Fibroblast of skin of scalp (primary cell): ENCODE measurements at places on chromosomes 7 and 10.
A peak's percentile ranks its signal among the peaks of the same experiment; 100 is the strongest.

GRCh38 chr10:91820144-91820543 is 21.9 kb downstream of the TNKS2 start:
- DNase-seq, result no peak

DNA sequence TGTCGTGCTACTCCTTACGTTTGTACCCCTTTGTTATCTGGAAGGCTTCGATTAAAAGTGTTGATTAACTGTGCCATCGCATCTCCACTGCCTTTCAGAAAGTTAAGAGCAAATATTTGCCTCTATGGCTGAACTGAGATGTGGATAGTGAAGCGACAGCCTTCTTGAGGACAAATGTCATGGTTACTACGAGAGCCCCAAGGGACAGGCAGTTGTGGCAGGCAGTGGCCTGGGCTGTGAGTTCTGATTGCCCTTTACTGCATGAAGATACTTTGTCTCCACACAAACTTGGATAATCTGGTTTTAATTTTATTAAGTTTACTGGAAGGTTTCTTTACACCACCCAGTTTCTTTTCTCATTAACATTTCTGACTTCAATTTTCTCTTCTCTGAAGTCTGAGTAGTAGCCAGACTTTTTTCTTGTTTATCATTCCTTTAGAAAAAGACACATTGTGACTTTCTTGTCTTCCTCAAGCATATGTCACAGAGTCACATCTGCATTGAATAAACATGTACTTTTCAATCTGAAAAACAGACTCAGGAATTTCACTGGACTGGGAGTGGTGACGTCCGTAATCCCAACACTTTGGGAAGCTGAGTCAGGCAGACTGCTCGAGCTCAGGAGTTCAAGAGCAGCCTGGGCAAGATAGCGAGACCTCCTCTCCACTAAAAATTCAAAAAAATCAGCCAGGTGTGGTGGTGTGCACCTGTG is 1.5 kb downstream of the TAS2R41 start:
- peak; percentile 59 for DNase-seq

- peak; percentile 19 for DNase-seq
These were observed 29.8 kb downstream of the COL28A1 start for GRCh38 chr7:7505915-7506314.

DNA sequence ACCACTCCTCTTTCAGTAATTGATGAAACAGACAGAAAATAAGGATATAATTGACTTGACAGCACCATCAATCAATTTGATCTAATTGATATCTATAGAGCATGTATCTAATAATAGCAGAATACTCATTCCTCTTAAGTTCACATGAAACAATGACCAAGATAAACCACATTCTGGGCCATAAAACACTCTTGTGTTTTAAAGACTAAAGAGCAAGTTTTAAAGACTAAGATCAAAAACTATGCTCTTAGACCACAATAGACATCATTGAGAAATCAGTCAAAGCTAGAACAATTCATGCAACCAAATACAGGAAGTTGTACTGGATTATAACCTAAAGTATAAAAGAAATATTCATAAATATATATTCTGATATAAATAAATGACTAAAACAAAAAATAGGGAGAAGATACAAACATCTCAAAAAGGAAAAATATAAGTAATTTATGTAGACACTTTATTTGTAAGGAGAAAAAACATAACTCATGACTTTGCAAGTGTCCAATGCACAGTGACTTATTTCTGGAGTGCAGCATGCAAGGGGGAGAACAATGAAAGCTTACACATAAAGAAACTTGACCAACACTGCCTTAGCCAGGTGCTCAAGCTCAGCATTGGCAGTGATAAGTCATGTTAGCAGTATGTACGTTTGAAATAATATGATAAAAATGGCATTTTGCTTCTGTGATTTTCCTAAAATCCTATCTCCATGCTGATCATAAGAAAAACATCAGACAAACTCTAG is 312.7 kb upstream of the IGFBP3 start:
- DNase-seq, result peak; percentile 29

- DNase-seq, result peak; percentile 36
These were observed 71.8 kb upstream of the GSDME start for GRCh38 chr7:24828891-24829661.

DNA sequence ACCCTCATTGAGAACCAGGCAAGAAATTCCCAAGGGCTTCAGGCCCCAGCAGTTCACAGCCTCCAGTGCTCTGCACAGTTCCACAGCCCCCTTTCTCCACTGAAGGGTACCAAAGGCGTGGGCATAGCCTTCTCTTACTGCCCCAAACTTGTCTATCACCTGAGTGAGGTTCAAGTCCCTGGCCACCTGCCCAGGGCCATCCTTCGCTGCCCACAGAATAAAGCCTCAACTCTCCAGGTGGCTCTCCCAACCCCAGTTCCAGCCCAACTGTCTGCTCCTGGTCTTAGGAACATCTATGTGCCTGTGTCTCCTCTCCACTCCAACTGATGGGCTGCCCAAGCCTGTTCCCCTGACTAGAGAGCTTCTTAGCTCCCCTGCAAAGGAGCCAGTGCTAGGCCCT is 79.1 kb downstream of the FAM53B start:
- no peak for DNase-seq

DNA sequence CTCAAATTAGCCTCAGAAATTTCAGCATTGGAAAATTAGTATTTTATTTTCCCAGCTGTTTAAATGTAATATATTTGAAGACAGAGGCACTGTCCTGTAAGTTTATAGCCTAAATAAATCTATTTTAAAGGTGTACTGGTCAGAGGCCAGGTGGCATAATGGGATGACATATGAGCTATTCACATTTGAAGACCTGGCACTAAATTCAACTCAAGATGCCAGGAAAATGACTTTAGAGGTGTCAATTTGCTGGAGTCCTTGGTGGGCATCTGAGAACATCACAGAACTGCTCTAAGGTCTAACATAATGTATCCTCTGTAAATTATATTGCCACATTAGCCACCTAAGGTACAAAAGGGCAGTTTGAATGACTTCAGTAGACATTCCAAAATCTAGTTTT is 348.9 kb upstream of the BMPER start:
- no peak for DNase-seq

- DNase-seq, result no peak
These were observed 10.9 kb downstream of the CTTNBP2 start for GRCh38 chr7:117862378-117862777.

DNA sequence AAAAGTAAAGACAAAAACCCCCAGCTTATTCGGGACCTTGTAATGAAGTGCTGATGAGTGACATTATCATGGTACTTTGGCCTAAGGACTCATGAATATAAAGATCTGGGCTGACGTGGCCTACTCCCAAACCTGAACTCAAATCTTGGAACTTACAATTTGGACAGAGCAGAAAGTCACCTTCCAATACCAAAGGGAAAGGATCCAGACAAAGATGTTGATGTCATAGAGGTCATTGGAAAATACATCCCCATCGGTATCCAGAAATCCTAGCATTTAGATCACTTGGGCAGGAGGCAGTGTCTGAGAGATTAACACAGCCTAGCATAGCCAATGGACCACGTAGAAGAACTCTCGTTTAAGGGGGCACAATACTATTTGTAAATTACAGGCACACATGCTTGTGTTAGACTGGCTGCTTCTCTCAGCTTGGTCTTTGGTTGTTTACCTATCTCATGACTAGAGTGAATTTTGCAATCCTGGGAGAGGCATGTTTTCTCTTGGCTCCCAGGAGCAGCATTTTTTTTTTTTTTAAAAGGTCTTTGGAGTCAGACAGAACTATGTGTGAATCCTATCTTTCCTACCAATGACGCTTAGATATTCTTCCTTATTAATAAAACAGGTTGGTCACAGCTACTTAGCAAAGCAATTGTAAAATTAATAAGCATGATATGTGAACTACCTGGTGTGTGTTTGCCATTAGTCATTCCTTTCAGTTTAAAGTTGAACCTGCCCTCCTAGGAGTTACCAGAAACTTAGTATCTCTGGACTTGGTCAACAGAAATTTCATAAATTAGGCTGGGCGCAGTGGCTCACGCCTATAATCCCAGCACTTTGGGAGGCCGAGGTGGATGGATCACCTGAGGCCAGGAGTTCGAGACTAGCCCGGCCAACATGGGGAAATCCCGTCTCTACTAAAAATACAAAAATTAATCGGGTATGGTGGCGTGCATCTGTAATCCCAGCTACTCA is 27.8 kb upstream of the MRPS33 start:
- DNase-seq, result no peak

GRCh38 chr7:157235357-157236333 is 96.9 kb downstream of the UBE3C start:
- peak; percentile 63 for DNase-seq

- DNase-seq, result peak; percentile 63
These were observed 74.6 kb downstream of the CUL1 start for GRCh38 chr7:148773334-148773733.

DNA sequence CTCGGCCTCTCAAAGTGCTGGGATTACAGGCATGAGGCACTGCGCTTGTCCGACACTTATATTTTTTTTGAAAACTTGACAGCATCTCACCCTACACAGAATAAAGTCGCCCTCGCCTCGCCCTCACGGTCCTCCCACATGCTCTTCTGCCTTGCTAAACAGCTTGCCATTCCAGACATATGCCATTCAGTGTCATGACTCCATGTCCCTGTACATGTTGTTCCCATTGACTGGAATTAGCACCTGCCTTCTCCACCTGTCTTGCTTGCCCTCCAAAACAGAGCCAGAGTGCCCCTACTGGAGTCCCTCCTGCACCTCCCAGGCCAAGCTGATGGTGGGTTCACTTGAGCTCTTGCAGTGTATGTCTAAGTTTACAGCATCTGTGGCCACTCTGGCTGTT is 6.2 kb downstream of the NIPSNAP2 start:
- DNase-seq, result no peak

DNA sequence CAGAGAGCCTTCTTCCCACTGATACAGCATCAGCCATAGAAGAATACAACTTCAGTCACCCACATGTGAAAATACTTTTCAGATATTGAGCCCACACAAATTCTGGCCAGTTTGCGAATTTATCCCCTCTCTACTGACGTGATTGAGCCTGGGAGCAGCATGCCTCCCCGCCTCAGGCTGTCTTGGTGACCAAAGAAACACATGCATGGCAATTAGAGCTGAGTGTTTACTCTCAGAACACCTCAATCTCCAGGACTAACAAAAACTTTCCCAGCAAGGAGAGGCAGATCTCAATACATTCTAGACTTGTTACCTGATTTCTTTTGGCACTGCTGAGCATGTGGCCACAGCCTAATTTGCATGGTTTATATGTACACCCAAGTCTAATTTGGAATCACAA is 122.5 kb downstream of the TMEM26 start:
- DNase-seq, result no peak

GRCh38 chr10:98488669-98489430 is 42.1 kb upstream of the HPS1 start:
- DNase-seq, result no peak

- DNase-seq, result no peak
These were observed 39.3 kb downstream of the CELF2 start for GRCh38 chr10:11057018-11057417.

DNA sequence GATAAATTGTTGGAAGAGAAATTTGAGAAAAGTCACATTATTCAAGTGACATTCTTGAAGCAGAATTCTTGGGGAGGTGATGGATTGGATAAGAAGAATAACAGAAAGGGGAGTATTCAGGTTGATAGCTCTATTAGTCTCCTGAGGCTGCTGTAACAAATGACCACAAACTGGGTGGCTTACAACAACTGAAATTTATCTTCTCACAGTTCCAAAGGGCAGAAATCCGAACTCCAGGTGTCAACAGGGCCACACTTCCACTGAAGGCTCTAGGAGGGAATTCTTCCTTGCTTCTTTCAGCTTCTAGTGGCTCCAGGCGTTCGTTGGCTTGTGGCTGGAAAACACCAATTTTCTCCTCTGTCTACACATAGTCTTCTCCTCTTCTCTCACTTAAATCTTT is 99.8 kb downstream of the TES start:
- DNase-seq, result no peak

GRCh38 chr10:104903433-104903832 is 262.3 kb downstream of the SORCS3 start:
- DNase-seq, result peak; percentile 6

DNA sequence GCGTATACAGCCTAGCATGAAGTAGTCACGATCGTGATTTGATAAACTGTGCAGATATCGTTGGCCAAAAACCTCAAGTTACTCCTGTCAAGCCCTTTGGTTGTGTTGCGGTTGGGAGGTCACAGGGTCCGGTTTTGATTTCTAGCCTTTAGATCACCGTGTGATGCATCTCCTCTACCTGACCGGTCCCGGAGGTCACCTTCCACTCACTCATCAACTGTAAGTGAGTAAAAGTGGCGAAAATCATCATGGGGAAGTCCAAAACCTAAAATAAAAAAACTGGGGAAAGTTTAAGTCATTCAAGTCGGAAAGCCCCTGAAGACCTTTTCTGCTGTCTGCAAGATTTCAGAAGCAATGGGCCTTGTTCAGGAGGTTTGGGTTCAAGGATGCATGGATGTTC is 62.8 kb downstream of the ADARB2 start:
- no peak for DNase-seq

- no peak for DNase-seq
These were observed 172.0 kb downstream of the MAD1L1 start for GRCh38 chr7:2060701-2061100.

DNA sequence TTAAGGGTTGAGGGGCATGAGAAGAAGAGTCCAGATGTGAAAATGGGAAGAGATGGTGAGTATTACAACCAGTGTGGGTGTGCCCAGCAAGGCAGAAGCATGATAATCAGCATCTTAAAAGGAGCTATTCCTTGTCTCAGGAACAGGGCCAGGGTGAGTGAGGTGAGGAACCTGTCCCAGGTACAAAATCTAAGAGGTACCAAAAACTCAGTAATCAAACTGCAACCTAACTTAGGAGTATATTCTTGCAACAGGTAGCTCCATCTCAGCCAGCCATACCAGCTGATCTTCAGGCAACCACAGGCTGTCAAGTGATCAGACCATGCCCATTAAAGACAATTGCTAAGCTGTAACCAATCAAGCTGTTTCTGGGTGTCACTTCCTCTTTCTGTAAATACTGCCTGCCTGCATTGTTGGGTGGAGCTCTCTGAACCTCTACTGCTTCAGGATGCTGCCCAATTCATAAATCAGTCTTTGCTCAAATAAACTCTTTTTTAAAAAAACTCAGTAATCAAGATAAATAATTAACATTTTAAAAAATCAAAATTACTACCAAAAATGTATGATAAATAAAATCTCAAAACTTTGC is 7.4 kb downstream of the KEL start:
- DNase-seq, result no peak

DNA sequence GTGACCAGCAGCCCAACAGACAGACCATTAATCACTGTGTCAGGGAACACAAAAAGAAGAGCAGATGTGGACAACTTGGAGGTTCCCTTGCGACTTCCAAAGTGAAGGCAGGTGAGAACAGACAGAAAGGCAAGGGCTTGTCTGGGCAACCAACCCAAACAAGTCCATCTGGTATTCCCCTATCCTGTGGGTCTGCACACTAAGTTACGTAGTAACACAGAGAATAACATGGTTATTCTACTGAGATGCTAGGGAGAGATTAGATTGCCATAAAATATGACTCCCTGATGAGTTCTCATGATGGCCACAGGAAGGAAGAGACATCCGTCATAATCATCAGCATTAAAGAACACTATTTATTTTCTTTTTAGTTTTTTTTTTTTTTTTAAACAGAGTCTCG is 252.2 kb downstream of the CALN1 start:
- no peak for DNase-seq
